Upper lobe of left lung (tissue), 6 donors: ENCODE measurements at places on chromosomes 1 and 21.

GRCh38 chr1:85135392-85135798, 65.4 kb downstream of the SYDE2 start:
- DNase-seq: no peak

- no peak for DNase-seq
Measured at GRCh38 chr1:22600071-22600816, 36.2 kb upstream of the C1QA start.

DNA sequence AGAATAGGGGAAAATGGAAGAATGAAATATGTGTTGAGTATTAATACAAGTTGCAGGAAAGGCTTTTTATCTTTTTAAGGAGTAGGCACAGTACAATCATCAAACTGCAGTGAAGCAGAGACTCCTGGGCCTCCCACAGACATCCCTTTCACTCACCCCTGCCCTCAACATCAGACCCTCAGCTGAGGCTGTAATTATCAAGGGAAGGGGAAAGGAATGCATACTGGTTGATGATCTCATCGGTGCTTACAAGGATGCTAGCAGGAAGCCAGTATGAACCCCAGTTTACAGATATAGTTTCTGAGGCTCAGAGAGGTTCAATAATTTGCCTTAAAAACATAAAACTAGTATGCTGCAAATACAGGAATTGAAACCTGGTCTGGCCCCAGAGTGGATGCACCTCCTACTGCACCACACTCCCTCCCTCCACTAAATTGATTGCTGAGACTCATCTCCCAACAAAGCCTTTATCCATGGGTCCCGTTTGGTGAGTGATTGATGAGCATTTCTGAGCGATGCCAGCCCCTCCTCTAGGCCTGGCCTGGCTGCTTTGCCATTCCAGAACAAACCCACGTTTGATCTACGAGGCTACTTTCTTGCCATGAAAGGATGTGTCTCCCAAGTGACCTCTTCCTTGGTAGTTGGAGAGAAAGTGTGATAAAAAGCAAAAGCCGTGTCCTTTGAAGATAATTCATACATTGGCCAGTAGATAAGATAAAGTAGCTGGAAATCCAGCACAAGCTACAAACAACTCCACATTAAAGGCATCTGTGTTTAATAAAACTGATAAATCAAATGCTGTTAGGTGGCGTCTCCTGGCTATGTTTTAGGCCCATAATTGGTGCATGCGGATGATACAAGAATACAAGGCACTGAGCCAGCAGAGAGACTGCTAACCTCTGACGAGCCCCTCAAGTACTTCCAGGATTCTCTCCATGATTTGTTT, 233.9 kb upstream of the CAMK1G start:
- no peak for DNase-seq

DNA sequence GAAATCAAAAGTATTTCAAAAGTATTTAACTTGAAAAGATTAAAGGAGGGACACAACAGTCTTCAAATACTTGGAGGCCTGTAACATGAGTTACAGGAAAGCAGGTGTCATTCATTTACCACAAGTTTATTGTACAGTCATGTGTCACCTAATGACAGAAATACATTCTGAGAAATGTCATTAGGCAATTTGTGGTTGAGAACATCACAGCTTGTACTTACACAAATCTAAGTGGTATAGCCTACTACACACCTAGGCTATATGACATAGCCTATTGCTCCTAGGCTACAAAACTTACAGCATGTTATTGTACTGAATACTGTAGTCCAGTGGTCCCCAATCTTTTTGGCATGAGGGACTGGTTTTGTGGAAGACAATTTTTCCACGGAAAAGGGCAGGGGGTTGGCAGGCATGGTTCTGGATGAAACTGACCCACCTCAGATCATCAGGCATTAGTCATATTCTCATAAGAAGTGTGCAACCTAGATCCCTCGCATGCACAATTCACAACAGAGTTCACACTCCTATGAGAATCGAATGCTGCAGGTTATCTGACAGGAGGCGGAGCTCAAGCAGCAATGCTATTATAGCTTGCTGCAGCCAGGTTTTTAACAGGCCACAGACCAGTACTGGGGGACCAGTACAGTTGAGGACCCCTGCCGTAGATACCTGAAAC, 25.0 kb upstream of the PHTF1 start:
- no peak for DNase-seq

DNA sequence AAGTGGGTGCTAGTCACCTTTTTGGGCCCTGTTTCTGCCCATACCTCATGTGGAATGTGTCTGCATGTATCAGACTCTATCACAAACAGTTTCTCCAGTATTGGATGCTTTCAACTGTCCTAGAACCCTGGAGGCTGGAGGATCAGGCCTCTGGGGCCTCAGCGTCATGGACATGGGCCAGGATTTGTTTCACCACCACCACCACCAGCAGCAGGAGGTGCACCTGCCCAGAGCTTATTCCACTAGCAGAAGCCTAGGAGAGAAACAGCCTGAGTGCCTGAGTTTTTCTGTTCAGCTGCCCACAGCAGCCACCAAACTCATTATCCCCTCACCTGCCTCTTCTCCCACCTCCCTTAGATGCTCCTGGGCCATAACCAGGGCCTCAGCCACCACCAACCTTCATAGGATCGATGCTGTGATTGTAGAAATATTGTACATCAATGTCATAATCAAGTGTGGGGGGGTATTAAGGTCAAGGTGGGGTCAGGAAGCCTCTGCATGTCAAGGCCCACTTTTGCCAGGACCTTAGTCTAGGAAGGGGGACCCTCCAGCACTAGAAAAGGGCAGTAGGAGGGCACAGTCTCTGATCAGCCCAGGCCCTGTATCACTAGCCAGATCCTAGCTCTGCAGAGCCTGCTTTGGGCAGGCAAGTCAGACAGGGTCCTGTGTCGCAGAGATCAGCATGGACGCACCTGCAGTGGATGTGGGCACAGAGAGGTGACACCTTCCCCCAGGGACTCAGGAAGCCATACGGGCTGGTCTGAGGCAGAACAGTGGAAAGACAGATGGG, 9.3 kb downstream of the DMAP1 start:
- DNase-seq: no peak

GRCh38 chr1:170664828-170665612, 1.1 kb downstream of the PRRX1 start:
- DNase-seq: peak; percentile 81

- DNase-seq: peak; percentile 86
Measured at GRCh38 chr1:113199760-113200455, 126.9 kb downstream of the LRIG2 start.

DNA sequence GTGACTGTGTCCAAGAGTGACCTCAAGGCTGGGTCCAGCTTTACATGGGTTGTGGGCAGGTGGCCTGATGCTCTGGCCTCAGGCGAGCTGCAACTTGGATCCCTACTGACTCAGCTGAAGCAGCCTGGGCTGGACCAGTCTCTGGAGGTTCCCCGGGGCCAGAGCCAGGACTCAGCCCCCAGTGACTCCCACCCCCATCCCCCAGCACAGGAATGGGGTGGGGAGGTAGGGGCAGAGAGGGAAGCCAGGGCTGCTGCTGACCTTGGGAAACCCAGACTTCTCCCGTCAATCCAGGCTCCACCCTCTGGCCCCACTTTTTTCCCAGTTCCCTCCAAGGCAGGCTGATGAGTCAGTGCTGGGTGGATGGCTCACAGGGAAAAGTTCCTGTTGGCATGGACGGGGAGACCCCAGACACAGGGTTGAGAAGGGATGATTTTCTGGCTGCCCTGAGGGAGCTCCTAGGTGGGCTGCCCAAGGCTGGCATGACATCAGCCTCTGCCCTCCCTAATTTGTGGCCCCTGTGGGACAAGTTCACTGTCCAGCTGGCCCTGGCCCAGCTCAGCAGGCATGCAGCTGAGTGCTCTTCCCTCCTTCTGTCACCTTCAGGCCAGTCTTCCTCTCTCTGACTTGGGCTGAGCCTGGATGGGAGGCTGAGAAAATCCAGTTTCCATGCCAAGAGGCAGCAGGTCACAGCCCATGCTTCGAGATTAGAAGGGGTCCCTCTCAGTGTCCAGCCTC, 2.2 kb downstream of the ZC3H12A start:
- no peak for DNase-seq

DNA sequence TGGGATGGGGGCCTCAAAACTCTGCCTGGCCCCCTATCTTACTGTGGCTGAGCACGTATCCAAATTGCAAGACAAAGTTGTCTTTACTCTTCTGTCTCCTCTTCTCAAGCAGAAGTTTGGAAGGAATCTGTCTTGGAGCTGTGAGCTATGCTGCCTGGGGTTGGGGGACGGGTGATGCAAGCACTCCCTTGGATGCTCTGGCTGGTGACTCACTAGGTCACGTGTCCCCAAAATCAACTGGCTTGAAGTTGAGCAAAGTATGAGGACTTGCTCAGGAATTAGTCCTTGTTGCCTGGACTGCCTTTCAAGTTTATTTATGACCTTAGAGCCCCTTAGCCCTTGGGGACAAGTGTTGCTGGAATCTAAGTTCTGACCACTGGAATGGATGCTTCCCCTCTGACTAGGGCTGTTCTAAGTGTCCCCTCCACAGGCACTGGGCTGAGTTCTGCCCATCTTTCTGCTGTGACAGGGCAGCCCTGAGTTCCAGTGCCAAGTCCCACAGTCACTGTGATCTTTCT, 269.5 kb downstream of the HHAT start:
- no peak for DNase-seq

- no peak for DNase-seq
Measured at GRCh38 chr1:157438613-157439012, 113.7 kb downstream of the FCRL5 start.

DNA sequence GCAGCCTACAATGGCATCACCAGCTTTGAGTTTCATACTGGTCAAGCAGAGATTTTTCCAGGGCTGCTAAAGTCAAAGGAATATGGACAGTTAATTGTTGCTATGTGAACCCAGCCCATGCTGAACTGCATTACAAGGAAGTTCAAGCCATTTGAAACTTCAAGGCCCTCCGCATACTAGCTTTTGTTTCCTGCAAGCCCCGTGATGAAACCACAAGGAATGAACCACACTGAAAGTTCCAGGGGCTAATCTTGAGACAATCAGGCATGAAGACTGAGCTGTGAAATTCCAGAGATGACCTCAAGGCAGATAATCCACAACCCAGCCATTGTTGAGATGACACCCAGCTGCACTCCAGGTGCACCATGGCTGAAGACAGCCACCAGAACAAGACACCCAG, 180.8 kb downstream of the C1orf21 start:
- no peak for DNase-seq

DNA sequence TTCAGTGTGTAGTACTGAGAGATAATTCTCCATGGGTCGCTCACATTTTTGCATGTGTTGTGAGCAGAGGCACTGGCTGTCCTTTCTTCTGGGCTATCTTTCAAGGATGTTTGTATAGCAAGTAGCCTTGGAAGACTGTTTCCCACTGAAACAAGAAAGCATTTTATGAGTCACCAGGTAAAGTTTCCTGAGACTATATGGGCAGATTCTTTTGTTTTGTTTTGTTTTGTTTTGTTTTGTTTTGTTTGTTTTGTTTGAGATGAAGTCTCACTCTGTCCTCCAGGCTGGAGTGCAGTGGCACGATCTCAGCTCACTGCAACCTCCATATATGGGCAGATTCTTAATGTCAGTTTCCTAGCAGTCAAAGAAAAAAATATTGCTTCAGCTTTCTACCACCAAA, 912.6 kb downstream of the TTLL7 start:
- no peak for DNase-seq

DNA sequence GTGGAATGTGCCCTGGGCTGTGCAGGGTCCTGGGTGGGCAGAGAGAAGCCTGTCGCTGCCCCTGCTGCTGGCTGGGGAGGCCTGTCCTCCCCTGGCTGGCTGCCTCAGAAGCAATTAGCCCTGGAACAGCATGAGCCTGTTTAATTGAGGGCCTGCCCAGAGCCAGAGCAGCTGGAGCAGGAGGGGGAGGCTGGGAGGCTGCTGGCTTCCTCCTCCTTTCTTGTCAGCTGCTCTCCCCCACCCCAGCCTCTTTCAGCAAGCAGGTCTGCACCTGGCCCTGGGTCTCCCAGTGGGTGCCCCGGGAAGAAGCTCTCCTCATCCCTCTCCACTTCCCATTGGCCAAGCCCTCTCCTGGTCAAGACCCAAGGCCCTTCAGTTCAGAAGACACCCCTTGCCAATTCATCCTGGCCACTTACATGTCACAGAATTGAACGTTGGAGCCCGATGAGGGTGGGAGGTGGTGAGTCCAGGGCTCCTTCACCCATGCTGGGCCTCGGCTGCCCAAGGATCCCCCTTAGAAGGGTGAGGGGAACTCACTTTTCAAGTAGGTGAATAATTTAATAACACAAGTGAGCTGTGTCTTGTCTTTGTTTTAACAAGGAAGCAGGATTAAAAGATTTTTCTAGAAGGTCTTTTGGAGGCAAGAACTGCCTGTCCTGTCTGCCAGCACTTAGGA, 13.2 kb downstream of the AMPD2 start:
- DNase-seq: no peak

DNA sequence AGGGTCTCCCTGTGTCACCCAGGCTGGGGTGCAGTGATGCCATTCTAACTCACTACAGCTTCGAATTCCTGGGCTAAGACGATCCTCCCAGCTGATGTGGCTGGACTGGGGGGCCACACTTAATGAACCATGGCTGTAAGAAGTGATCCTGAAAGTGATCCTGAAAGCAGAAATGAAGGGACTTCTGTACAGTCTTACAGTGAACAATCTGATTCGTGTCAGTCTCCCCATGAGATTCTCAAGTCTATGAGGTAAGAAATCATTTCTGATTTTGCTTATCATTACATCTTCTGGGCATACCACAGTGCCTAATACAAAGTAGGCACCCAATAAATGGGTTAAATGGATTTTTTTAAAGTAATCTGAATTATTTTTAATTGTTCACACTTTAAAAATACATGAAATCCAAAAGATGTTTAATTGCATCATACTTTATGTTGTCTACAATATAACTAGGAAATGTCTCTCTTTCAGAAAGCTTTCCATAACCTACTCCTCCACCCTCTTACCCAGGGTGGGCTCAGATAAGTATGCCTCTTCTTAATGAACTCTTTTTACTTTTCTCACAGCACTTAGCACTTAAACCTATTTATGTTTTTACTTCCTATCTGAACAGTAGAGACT, 21.5 kb downstream of the TUT4 start:
- no peak for DNase-seq

GRCh38 chr21:41583274-41583790, 75.4 kb upstream of the TMPRSS2 start:
- peak; percentile 92 for DNase-seq

- DNase-seq: no peak
Measured at GRCh38 chr1:197314682-197315081, 46.6 kb downstream of the CRB1 start.

- DNase-seq: no peak
Measured at GRCh38 chr1:169894424-169895145, 889 bp upstream of the SCYL3 start.

DNA sequence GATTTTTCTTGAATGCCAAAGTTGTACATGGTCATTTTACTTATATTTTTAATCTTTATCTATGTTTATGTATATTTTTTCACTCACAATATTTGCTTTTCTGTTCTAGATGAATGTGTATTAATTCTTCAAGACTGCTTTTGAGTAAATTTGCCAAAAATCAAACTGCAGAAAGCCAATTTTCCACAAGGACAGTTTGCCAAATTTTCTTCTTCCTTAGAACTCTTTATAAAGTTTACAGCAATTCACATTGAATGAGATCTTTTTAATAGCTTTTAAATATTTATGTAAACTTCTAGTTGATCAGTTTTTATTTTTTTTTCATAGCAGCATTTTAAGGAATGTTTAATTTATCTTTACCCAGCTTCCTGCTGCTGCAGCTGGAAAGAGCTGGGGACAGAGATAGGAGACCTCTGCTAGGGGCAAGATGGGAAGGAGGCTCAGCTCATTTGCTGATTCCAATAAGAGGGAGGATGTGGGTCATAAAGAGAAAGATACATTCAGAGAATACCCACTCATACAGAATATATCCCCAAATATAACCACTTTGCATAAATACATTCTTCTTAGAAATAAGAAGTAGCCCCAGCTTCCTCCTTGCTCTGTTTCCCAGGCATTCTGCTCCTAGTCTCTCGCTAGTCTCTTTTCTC, 93.0 kb downstream of the ODF2L start:
- DNase-seq: no peak
